ENCODE measurements at places on chromosomes 4 and X.

GRCh38 chr4:93809773-93810172 lies 18.8 kb upstream of the ATOH1 start:
- DNase-seq: no peak

DNA sequence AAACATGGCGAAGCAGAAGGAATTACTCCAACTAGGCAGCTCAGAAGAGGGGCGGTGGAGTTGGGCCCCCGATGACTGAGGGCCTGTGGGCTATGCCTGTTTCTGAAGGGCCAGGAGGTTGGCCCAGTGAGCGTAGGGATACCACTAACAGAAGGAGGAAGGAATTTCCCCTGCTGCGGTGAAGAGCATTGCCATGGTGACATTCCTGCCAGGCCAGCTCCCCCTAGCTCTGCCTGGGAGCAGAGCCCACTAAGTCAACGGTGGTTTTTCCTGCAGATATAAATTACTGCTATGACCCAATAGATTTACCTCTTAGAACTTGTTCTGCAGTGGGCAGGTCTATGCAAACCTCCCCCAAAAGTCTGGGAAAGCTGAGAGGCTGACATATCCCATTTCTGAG lies 28.9 kb upstream of the HMX1 start:
- no peak for DNase-seq

- no peak for DNase-seq
Measured at GRCh38 chrX:69618803-69619202, 2.9 kb downstream of the EDA start.

DNA sequence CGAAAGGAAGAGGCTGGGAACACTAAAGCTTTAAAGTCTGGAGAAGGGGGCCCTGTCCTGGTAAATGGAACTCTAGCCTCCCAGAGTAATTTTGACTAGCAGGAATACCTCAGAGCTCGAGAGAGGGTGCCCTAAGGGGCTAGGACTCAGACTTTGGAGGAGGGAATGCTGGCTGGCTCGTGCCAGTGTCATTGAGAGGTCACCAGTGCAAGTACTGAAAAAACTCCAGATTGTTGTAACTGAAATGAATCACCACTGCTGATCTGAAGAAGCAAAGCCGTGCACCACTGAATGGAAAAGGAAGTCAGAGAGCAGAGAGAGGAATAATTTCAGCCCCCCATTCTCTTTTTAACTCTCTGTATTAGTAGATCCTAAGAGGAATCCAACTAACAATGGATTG lies 690.2 kb downstream of the FAT4 start:
- DNase-seq: no peak

DNA sequence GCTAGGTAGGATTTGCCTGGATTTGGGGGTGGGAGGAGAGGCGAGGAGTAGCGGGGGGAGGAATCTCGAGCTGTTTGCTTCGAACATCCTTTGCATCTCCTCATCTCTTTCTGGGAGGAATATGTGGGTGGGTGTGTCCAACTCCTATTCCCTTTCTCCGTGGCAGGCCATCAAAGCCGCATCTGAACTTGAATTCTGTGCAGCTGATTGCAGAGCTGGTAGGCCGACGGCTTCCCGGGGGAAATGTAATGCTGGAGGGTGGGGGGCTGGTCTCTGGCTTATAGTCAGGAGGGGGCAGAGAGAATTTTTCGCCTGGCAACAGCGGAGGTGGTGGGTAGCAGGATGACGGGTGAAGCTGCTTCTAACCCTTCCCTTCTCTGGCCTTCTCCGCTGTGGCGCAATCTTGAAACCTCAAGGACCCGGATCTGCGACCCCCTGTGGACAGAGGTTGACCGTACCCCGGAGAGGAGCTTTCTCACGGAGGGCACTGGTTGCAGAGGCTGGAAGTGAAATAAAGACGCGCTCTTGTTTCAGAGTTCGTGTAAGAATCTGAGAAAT lies 628 bp downstream of the ZCCHC12 start:
- no peak for DNase-seq

DNA sequence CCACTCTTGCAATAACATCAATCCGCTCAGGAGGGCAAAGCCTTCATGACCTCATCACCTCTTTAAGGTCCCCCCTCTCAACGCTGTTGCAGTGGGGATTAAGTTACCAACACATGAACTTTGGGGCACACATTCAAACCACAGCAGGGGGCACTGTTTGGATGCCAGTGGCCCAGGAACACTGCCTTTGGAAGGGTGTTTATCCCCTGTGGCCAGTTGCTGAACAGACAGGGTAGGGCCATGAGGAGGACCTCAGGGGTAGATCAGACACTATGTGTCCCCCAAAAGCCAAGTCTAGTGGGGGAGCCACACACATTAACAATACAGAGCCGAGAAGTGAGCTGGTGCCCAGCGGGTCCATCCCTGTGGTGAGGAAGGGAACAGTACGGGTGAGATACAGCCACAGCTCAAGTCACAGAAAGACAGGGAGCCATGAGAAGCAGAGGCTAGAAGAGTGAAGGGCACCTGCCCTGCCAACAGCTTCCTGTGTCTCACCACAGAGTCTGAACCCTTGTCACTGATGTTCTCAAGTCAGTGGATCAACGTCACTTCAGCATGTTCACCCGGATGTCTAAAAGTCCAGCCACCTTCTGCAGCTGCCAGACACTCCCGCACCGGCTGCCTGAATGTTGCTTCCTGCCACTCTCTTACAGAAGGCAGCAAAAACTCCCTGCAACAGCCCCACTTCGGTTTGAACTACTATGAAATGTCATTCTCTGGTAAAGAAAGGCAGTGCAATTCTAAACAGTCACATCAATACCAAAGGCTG lies 19.9 kb upstream of the MXD4 start:
- DNase-seq: no peak

GRCh38 chr4:35500812-35501211 lies 743.5 kb downstream of the ARAP2 start:
- no peak for DNase-seq

- no peak for DNase-seq
Measured at GRCh38 chr4:73709451-73710033, 30.8 kb upstream of the CXCL8 start.

- DNase-seq: no peak
Measured at GRCh38 chr4:123291329-123291728, 105.3 kb upstream of the SPRY1 start.

GRCh38 chr4:77158487-77158861 lies 1.5 kb downstream of the CCNG2 start:
- DNase-seq: no peak

GRCh38 chr4:184851200-184851541 lies 25.4 kb upstream of the ACSL1 start:
- DNase-seq: no peak

GRCh38 chr4:110489901-110490508 lies 14.1 kb downstream of the ENPEP start:
- no peak for DNase-seq

GRCh38 chr4:71074452-71075299 lies 81.2 kb downstream of the DCK start:
- DNase-seq: no peak

GRCh38 chr4:99817309-99817890 lies 773 bp downstream of the DAPP1 start:
- DNase-seq: no peak

DNA sequence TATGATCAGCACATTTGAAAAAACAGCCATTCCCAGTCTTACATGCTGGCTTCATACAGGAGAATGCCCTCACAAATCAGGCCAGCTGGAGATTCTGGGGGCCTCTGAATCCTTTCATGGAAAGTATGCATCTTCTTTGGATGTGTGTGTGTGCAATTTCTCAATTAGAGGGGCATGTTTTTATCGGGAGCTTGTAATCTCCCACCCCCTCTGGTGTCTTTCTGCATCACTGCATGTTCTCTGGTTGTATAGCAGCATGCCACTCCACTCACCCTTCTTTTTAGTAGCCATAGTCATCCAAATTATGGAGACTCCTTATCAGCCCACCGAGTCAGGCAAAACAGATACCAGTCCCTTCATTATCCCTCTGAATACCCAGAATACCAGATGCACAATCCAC lies 282.2 kb upstream of the SLIT2 start:
- DNase-seq: no peak

GRCh38 chr4:48212165-48212564 lies 57.5 kb downstream of the TEC start:
- DNase-seq: no peak

- DNase-seq: no peak
Measured at GRCh38 chr4:169115144-169115896, 105.3 kb upstream of the CBR4 start.

GRCh38 chrX:82218361-82218760 lies 1016.5 kb downstream of the SH3BGRL start:
- DNase-seq: no peak

DNA sequence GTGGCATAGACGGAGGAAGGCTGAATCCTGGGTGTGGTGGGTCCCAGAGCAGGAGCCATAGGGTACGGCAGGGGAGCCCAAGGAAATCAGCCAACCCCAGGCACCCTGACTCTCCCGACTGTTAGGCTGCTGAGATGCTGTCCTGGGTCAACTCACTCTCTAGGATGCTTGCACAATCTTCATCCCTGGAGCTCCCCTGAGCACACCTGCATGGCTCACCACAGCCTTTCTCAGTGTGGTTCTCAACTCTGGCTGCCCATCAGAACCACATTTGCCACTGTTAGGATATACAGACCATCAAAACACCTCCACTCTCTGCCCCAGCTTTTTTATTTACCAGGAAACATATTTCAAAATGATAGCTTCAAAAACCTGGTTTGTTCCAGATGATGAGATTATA lies 236.3 kb downstream of the FBXW7 start:
- DNase-seq: no peak

GRCh38 chrX:27633328-27633727 lies 43.2 kb downstream of the DCAF8L2 start:
- no peak for DNase-seq

- DNase-seq: no peak
Measured at GRCh38 chr4:99630857-99631360, 26.7 kb downstream of the C4orf54 start.

- no peak for DNase-seq
Measured at GRCh38 chrX:134568285-134569016, 89.8 kb downstream of the PLAC1 start.

DNA sequence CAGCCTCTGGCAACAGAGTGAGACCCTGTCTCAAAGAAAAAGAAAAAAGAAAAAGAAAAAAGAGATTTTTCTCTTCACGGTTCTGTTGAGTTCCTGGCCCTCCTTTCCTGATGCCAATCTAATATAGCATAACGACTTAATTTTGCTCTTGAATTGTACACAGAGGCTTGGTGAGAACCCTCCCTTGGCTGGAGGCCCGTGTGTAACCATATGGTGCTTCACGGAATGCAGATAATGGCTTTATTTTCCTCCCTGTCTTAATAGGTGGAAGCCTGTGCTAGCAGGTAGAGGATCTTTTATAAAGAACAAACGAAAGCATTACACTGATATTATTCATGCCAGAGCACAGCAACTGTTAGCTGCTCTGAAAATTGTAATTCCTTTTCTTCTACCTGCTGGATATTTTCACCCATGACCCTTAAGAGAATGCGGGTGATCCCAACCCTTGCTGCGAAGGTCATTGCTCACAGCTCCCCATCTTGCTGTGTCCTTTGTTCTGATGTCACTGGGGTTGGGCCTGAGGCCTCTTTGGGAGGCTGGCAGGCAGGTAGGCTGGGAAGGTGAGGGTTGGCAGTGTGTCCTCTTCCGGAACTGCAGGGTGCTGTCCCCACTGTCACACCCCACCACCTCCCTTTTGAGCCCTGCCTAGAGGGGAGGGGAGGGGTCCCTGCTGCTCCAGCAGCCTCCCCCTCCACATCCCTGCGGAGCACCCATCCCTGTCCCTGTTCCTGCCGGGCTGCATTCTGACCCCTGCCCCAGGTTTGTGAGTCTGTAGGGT lies 83.8 kb upstream of the STOX2 start:
- no peak for DNase-seq

- DNase-seq: no peak
Measured at GRCh38 chrX:119069128-119069527, 3.7 kb upstream of the CT47C1 start.

- no peak for DNase-seq
Measured at GRCh38 chrX:15206306-15206705, 63.6 kb downstream of the ASB9 start.

DNA sequence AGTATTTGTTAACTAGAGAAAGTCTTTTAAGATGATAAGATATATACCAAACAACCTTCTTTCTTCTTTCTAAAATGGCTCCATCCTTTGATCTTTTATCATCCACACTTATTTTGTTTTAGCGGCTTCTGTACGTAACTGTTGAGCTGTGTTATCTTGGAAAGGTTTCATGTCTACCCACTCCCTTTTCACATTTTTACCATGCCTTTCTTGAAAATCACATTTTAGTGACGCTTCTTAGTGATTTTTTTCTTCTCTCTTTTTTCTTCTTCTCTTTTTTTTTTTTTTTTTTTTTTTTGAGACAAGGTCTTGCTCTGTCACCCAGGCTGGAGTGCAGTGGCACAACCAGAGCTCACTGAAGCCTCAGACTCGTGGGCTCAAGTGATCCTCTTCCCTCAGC lies 135.1 kb downstream of the CHIC2 start:
- no peak for DNase-seq

DNA sequence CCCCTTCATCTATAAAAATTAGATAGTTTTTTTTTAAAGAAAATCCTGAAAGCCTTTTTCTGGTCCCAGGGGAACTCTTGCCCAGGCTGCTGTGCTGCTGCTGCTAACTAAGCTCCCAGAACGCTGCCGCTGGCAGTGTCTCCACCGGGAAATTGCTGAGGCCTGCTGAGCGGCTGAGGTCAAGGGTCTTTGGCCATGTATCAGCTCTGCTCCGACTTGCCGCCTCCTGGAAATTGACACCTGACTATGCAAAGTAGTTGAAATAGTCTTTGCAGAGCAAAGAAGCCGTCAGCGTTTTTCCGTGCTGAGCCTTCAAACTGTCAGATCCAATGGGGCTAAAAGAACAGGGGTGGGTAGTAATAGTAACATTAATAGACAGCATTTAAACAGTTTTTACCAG lies 839 bp downstream of the QDPR start:
- no peak for DNase-seq

GRCh38 chr4:42078184-42078801 lies 74.2 kb downstream of the BEND4 start:
- DNase-seq: no peak

- DNase-seq: no peak
Measured at GRCh38 chr4:37803348-37803973, 23.0 kb upstream of the PGM2 start.

- no peak for DNase-seq
Measured at GRCh38 chrX:108811891-108812290, 75.5 kb upstream of the IRS4 start.

Data from fibroblast of skin of left biceps (primary cell).